Prostate gland (tissue), 2 donors: ENCODE measurements at places on chromosomes 6 and 20.

DNA sequence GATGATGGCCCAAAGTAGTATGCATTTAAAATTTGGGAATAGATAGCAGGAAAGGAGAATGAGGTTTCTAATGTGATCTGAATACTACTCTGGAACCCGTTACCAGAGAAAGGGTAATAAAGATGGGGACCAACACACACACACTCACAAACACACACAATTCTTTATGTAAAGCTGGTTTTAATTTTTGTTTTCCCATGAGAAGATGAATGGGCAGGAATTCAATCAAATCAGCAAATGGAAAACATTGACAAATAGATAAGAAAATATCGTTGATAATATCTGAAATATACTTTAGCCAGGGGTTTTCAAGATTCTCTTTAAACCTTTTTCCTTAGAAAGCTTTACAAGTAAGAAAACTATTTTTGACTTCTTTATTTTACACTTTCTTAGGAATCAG is 303.0 kb downstream of the PRL start:
- H3K36me3 ChIP-seq = no peaks in the 10 kb centered on the region
- no peak for DNase-seq
- no peaks in the 10 kb centered on the region for H3K4me1 ChIP-seq
- no peaks in the 10 kb centered on the region for H3K27me3 ChIP-seq

DNA sequence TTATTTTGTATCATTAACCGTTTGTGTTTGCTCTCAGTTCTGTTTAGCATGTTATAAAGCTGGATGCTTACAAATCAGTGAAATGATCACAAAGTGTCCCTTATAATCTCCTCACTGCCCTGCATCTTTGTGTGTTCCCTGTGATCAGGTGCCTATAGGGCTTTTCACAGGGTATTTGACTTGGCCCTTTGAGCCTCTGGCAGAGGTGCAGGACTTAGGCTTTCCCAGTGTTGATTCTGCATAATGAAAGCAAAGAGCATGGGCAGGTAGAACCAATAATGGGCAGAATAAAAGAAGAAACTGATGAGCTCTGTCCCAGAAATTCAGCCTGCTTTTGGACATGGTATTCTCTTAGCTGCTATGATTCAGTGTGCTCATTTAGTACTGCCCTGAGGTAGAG is 16.9 kb upstream of the PBOV1 start:
- DNase-seq = peak; percentile 34
- H3K27me3 ChIP-seq = no peaks in the 10 kb centered on the region

GRCh38 chr6:25743868-25744267 is 10.7 kb upstream of the SLC17A4 start:
- no peaks in the 10 kb centered on the region for H3K36me3 ChIP-seq
- H3K4me1 ChIP-seq = no peaks in the 10 kb centered on the region
- H3K4me3 ChIP-seq = no peak overlapping the region
- H3K27ac ChIP-seq = no peak overlapping the region
- DNase-seq = no peak
- no peaks in the 10 kb centered on the region for H3K27me3 ChIP-seq

DNA sequence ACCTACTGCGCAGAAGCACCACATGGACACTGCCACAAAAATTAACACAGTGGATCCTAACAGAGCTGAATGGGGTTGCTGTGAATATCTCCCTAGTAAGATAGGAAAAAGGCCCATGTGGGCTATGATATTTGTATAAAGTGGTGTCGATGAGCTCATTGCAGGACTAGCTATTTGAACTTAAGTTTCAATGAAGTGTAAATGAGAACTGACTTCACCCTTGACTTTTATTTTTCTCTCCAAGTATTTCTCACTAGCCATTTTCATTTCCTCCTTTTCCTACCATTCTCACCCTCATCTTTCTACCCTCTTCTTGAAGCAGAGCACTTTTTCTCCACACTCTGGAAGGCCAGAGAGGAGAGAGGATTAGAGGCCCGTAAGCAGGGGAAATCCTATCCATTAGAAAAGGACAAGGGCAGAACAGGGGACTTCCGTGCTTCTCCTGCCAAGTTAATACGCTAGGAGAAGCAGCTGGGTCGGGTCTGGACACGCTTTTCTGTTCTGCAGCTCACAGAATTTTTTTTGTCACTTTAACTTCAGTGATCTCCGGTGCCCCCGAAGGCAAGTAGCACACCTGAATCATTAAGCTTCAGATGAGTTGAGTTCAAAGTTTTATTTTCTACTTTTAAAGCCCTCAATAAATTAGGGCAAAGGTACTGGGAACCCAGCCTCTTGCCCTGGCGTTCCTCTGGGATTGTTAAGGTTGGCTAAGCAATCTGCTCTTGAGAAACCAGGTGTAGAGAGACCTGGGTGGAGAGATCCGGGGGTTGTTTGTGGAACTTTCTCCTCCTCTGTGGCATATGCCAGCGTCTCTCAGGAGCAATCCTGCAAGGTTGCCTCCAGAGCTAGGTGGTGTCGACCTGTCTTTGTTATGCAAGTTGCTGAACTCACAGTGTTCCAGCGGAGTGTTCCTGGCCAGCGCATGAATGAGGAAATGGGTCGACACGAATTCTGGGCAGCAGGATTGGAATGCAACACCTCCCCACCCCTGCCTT is 56.2 kb upstream of the ARID1B start:
- H3K4me1 ChIP-seq = peaks cover 15% of the 10 kb centered on the region
- H3K27me3 ChIP-seq = no peaks in the 10 kb centered on the region
- DNase-seq = peak; percentile 79
- peak overlapping the region; percentile 95 for H3K27ac ChIP-seq
- H3K36me3 ChIP-seq = no peaks in the 10 kb centered on the region
- H3K4me3 ChIP-seq = no peak overlapping the region

DNA sequence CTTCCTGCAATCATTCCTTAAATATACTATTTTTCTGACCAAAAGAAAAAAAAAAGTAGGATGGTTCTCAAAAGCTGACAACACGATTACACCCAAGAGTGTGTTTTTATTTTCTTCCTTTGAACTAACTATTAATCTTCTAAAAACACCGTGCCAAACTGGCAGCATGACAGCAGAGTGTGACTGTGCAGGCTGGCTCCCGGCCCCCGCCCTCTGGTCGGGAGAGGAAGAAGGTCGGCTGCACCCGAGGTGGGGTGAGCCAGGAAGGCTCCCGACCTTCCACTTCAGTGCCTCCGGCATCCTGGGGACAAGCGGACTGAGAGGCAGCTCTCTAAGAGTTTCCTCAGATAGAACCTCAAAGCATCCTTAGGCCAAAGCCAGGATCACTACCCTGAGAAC is 29.2 kb downstream of the SLC22A23 start:
- no peaks in the 10 kb centered on the region for H3K27me3 ChIP-seq
- peak; percentile 31 for DNase-seq
- H3K36me3 ChIP-seq = no peaks in the 10 kb centered on the region
- peaks cover 2% of the 10 kb centered on the region for H3K4me1 ChIP-seq
- no peak overlapping the region for H3K27ac ChIP-seq
- no peak overlapping the region for H3K4me3 ChIP-seq

DNA sequence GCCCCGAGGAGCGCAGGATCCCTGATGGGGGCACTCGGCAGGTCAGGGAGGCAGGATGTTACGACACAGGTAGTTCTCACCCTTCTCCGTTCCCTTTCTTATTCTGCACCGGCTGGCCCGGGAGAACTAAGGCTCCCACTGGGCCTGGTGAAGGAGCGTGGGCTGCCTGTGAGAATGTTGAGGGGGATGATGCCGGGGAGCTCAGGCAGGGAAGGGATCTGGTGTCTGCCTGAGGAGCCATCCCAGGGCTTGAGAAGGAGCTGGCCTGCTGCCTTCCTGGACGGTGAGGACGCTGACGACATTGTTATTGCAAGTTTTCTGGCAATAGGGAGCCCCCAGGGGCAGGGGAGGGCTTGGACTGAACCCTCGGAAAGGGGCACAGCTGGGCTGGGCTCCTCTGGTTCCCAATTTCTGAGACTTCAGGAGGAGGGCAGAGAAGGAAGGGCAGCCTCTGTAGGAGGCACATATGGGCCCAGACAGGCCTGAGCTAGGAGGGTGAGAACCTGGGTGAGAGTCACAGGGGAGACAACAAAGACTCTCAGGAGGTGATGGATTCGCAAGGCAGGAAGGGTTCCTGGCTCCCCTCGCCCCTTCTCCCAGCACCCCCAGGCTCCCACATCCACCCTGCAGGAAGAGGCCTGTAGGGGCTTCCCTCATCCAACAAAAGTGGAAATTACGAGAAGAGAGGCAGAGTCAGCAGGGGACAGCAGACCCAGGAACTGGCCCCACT is 32.8 kb downstream of the CYP21A2 start:
- H3K4me1 ChIP-seq = no peaks in the 10 kb centered on the region
- H3K27ac ChIP-seq = no peak overlapping the region
- H3K27me3 ChIP-seq = no peaks in the 10 kb centered on the region
- no peak overlapping the region for H3K4me3 ChIP-seq
- H3K36me3 ChIP-seq = no peaks in the 10 kb centered on the region
